ENCODE measurements at places on chromosomes 7 and 10. TPM values are rescaled to one million over a fixed set of nuclear protein-coding genes. Genes with fewer than 3 reads are reported as not detected.

The ATP6V1F gene
- total RNA-seq = 104 TPM

- DNase-seq = no peak
These were observed 25.6 kb downstream of the CDK14 start for GRCh38 chr7:90621747-90622140.

The C10orf95 gene
- 0.30 TPM for total RNA-seq

The GNGT1 gene
- not detected for total RNA-seq

The AKR1C8 gene
- total RNA-seq = 0.58 TPM

The DCLRE1A gene
- total RNA-seq = 13.6 TPM

DNA sequence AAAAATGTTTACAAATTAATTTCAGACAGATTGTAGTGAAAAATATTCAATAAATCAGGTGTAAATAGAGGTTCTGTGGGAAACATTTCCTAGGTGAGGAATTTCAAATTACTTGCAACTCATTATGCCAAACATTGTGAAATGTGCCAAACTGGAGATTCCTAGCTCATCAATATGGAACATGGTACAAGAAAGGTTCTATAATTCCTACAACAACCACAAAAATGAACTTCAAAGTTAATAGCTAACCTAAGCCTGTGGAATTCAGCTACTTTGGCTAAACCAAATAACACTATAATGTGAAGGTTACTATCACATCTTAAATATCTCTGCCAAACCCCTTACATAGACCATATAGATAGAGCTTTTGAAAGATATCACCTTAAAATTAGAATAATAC is 223.3 kb upstream of the HGF start:
- DNase-seq = no peak

DNA sequence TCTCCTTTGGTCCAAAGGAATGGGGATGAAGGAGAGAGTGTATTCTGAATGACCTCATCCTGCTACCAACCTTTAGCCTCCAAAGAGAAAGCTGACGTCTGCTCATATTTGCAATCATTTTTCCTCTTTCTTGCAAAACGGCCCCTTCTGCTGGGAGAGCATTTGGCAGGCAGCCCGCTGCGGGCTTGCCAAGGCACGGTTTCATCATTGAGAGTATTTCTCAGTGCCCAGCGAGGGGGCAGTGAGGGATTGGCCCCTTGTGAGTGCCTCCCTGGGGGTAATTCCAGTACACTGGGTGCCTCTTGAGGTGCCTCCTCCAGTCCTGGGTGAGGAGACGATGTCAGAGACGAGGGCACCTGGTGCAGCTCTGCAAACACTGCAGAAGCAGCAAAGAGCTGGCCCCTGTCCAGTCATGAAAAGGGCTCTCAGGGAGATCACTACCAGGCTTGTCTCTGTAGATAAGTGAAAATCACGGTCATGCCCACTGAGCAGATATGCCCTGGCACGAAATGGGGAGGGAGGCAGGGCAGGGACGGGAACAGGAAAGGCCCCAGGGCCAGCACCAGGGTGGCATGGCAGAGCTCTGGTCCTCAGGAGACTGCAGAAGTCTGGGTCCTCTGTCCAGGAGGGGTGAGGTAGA is 48.7 kb upstream of the SHH start:
- no peak for DNase-seq

GRCh38 chr10:93553482-93554315 is 12.8 kb upstream of the FFAR4 start:
- DNase-seq = no peak

Measured in activated naive CD4-positive, alpha-beta T cell treated with anti-CD3 and anti-CD28 coated beads, Interleukin-2, amount 50 U/mL, for 72 hours (primary cell).